Fibroblast of gingiva (primary cell): ENCODE measurements at places on chromosomes 3 and 15.

DNA sequence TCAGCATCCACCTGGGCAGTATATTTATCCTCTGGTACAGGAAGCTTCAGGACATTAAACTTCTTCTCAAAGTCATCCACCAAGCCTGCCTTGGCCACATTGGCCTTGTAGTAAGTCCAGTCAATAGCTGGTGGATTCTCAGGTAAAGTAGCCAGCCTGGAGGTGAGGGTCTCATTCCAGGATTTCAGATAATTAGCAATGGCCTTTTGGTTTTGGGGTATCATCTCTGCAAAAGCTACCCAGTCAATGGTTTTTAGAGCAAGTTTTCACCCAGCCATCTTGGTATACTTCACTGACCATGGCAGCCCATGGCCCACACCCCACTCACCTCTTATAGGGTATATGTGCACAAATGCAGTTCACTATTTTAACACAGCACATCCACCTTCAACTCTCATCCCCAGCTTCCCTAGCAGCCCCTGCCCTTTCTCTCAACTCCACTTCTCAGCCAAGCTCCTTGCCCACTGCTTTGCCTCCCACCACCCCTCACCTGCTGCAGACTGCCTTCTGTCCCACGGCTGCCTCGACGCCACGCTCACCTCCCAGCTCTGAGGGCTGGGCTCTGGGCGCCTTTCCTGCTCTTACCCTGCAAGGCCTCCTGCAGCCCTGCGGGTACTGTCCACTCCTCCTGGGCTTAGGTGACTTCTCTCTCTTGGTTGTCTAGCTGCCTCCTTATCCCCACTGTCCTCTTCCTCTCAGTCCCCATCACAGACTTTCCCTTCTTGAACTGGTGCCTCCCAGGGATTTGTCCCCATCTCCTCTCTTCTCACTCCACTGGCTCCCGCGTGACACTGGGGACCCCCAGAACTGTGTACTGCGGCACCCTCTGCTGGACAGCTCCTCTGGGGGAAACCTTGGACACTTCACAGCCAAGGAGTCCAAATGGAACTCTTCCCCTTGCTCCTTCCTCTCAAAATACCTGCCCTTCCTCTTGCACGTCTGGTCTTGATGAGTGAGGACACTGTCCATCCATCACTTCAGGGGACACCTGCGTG is 1.7 kb upstream of the TGM5 start:
- DNase-seq, result no peak

DNA sequence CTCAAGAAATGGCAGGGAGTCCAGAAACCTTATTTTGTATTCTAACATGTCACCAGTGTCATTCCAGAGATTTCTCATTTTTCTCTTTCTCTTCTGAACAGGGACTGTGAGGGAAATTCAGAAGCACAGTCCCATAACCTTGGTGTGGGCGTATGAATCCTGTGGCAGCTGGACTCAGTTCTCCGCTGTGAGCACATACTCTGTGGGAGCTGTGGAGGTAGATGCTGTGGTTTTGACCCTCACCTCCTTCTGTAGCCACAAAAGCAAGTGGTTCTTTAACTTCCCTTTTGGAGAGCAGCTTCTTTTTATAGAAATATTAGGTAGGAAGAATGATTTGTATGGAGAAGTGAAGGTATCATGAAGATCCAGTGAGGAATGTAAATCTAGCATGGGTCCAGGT is 13.4 kb downstream of the TMEM207 start:
- DNase-seq, result no peak

GRCh38 chr15:34055868-34056595 is 17.0 kb upstream of the AVEN start:
- DNase-seq, result peak; percentile 27

- no peak for DNase-seq
Measured at GRCh38 chr3:106228271-106228670, 359.5 kb upstream of the CBLB start.

- no peak for DNase-seq
Measured at GRCh38 chr3:178159691-178160220, 376.5 kb upstream of the KCNMB2 start.

DNA sequence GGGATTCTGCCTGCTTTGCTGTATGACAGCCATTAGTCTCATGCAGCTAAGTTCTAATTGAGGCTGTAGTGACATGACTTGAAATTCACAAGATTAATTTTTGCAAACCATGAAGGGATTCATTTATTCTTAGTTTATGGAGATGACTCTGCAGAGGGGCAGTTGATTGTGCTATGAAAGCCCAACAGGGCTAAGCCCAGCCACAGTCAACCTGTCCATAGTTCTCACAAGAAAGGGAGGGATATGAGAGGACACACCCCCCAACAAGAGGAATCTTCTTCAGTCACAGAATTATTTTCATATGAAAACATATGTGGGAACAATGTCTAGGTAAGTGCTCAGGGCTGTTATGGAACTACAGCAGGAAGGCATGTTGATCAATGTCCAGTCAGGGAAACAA is 61.9 kb upstream of the ABHD17C start:
- DNase-seq, result no peak

DNA sequence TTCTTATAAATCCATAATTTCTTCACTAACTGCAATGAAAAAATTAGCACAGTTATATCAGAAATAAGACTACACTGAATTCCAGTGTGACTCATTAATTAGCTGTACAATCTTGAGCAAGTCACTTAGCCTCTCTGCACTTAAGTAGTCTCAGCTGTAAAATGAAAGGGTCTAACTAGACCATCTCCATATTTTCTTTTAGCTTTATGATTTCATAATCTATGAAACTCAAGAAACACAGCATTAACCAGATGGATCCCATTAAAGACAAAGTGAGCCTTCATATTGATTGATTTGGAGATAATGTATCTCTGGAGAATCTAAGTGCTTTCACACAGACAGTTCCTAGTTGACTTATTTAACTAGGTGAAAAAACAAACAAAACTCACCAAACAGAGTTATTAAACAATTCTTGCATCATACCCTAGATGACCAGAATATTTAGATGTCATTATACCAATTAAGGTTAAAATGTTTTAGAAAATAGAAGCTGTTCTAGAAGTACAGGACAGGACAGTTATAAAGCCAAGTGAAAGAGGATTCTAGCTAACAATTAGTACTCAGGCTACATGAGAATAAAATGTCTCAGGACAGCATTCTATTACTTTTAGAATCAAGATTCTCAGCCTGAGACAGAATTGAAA is 11.2 kb downstream of the CSNK1G1 start:
- DNase-seq, result peak; percentile 68

- DNase-seq, result no peak
Measured at GRCh38 chr3:31244929-31245817, 287.6 kb upstream of the STT3B start.

GRCh38 chr15:63169788-63170187 is 12.5 kb upstream of the RPS27L start:
- no peak for DNase-seq

DNA sequence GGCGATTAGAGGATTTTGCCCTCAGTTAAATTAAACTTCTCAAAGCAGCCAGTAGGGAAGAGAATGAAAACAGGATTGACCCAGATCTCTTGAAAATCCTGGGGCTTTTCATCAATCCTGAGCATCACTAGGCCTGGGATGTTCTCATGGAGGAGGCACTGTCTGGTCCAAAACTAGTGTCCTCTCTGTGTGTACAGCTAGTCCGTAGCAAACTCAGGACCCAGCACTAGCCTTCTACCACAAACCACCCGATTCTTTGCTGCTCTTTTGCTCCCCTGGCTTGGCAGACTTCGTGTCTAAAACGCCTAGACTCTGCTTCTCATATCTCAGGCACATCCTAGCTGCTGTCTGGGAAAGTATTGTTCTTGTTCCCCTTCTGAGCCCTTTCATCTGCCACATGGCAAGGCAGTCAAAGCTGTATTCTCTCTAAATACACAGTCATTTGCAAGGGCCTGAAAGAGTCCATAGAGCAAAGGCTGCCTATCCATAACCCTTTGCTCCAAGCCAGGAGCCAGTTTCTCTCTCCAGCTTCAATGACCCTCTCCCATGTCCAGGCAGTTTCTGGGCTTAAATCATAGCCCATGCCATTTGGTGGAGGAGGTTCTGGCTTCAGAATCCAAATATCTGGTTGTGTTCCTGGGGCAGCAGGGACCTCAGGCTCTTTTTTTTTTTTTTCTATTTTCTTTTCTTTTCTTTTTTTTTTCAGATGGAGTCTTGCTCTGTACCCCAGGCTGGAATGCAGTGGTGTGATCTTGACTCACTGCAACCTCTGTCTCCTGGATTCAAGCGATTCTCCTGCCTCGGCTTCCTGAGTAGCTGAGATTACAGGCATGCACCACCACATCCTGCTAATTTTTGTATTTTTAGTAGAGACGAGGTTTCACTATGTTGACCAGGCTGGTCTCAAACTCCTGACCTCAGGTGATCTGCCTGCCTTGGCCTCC is 52.4 kb downstream of the CDC25A start:
- no peak for DNase-seq

DNA sequence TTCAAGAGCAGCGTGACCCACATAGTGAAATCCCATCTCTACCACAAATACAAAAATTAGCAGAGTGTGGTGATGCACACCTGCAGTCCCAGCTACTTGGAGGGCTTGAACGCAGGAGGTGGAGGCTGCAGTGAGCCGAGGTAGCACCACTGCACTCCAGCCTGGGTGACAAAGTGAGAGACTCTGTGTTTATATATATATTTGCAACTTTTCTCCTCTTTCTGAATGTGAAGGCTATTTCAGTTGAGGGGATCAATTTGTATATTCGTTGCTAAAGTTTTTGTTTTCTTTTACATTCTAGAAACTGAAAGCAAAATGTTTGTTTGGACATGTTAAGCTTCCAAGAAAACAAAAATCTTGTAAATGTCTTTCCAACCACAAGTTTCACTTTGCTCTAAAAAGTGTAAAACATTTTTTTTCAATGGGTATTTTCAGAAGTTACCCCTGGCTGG is 29.8 kb upstream of the FAM98B start:
- no peak for DNase-seq

- peak; percentile 19 for DNase-seq
Measured at GRCh38 chr3:150296123-150296735, 111.9 kb upstream of the TSC22D2 start.

GRCh38 chr15:63294359-63294758 is 17.0 kb downstream of the APH1B start:
- DNase-seq, result no peak

- no peak for DNase-seq
Measured at GRCh38 chr15:26352909-26353308, 420.0 kb downstream of the GABRB3 start.

DNA sequence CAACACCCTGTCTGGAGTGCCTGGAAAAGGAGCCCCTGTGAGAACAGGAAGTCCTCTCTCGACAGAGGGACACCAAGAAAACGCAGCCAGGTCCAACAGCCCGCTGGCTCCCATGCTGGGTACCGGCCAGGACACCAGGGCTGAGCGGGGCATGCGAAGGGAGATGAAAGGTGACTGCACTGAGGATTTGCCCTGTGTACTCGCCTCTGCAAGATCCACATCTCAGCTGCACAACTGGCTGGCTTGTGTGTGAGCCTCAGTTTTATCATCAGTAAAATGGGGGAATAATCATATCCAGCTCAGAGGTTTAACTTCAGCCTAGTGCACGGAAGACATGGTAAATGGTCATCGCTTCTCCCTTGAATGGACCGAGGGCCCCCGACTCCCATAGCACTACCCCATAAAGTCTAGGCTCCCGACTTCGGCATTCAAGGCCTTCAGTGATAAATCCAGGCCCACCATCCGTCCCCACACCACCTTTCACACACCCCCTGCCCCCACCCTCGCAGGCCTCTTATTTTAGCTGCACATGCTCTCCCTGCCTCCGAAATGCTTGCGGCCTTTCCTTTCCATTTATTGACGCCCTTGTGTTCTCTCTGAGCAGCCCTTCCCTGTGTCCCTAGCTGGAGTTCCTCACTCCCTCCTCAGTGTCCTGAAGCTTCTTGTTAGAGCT is 15.8 kb downstream of the ISG20 start:
- no peak for DNase-seq

DNA sequence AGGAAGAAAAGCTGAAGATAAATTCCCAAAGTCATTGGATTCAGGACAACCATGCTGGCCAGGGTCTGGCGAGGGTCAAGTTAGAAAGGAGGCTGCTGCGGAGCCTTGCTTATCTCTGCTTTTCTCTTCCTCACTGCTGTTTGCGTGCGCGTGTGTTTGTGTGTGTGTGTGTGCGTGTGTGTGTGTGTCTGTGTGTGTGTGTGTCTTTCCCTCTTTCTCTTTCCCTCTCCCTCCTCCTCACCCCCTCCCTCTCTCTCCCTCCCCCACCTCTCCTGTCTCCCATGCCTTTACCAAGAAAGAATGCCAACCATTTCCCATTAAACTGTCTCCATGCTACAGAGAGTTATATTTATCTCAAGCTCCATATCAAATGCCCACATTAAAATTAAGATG is at the start of gene COLQ:
COLQ (minus strand) TSS at position 134 of the 393 bp plus-strand sequence; CDS start at position 53, 81 bp downstream.
- no peak for DNase-seq

DNA sequence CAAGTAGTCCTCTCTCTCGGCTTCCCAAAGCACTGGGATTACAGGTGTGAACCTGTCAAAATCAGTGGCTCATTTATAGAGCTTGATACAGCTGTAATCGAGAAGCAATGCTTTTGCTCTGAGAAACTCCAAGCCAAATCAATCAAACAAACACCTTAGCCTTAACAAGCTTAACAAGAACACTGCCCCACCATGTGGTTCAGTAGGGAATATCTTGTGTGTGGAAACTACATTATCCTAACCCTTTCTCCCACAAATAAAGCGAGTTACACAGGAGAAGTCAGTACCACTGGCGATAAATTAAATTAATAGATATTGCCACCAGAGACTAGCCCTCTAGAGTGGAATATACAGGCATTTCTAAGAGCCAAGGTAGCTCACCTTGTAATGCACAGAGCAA is 13.9 kb downstream of the CDAN1 start:
- DNase-seq, result no peak

DNA sequence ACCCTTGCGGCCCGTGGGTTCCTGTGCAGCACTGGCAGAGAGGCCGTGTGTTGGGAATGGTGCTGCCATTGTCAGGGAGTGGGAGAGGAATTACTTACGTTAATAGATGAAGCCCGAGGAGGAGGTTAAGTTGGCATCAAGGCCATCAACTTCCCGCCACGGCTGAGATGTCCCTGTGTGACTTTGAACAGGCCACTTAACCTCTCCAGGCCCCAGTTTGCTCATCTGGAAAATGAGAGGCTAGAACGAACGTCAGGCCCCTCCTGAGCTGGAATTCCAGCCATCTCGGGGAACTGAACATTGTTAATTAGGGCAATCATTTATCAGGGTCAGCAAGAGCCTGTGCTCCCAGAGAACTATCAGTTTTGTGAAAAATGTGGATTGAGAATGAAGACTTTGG is 91.4 kb upstream of the MYZAP start:
- DNase-seq, result no peak

- DNase-seq, result no peak
Measured at GRCh38 chr3:126498929-126499328, 18.6 kb downstream of the UROC1 start.

- DNase-seq, result no peak
Measured at GRCh38 chr3:186004209-186004608, 66.4 kb upstream of the TRA2B start.

DNA sequence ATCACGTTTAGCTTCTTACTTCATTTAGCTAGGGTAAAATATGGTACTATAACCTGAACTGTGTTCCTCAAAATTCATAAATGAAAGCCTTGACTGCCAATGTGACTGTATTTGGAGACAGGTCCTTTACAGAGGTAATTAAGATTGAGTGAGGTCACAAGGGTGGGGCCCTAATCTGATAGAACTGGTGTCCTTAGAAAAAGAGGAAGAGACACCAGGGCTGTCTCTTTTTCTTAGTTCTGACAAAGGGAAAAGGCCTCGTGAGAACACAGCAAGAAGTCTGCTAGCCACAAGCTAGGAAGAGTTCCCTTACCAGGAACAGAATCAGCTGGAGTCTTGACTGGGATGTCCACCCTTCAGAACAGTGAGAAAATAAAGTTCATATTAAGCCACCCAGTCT is 162.7 kb downstream of the GMNC start:
- no peak for DNase-seq
